ENCODE measurements at places on chromosomes 4 and X.

DNA sequence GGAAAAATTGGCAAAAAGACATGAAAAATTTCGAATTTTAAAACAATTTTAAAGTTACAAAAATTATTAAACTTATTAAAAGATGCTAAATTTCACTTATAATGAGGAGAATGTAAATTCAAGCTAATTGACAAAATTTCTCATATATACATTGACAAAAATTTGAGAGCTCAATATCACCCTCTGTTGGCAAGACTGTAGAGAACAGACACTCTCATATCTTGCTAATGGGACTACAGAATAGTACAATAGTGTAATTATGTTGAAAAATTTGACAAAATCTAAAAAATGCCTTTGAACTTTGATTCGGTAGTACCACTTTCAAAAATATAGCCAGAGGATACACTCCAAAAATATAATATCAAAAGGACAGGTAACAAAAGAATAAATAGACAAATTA lies 29.8 kb downstream of the DCAF8L2 start:
- no peak for DNase-seq

DNA sequence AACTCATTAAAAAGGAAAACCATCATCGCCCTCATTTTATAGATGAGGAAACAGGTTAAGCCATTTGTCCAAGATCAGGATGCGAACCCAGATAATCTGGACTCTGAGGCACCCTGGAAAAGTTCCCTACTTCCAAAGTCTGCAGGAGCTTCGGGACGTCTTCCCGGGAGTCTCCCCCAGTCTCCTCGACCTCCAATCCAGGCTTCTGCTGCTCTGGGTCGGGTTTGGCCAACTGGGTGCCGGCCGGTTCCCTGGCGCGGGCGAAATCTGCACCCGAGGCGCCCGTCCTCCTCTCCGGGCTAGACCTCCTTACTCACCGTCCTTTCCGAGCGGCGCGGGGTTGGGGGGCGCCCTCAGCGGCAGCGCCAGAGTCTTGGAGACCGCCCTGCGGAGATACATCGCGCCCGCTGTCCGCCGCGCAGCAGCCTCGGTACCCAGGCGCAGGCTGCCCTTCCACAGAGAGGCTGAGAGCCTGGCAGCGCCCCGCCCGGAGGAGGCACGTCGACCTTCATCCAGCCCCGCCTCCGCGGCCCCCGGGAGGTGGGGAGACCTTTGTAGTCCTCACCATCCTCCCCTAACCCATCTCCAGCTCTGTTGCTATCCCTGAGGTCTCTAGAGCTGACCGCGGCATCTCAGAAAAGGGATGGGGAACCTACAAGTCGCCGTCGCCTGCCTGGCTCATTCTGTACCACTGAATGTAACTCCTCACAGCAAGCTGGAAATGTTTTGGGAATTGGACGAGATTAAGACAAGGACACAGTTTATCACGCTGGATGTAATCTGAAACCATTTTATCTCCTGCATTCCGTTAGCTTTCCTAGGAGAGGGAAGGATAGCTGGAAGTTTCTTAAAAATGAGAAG lies at the start of gene MGARP:
TSS of gene MGARP (minus strand) at position 466 of the 861 bp plus-strand sequence. CDS start at position 399, 67 bp downstream.
- no peak for DNase-seq

GRCh38 chr4:41264212-41264611 lies 7.5 kb downstream of the UCHL1 start:
- no peak for DNase-seq

DNA sequence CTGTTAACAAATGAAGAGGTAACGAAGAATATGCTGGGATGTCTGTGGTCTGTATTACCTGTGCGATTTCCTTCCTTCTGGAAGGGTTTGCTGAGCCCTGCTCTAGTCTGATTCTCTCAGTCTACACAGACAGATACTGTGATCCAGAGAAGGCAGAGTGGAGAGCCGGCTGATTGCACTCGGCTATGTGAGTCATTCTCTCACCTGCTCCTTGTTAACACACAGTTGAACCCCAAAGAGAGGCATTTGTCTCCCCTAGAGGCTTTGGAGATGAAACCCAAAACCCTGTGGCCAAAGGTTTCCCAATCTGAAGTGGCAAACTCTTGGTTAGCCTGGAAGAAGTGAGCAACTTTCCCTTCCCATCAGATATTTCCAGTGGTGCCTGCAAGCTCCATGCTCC lies 78.1 kb upstream of the GPC4 start:
- DNase-seq = no peak

DNA sequence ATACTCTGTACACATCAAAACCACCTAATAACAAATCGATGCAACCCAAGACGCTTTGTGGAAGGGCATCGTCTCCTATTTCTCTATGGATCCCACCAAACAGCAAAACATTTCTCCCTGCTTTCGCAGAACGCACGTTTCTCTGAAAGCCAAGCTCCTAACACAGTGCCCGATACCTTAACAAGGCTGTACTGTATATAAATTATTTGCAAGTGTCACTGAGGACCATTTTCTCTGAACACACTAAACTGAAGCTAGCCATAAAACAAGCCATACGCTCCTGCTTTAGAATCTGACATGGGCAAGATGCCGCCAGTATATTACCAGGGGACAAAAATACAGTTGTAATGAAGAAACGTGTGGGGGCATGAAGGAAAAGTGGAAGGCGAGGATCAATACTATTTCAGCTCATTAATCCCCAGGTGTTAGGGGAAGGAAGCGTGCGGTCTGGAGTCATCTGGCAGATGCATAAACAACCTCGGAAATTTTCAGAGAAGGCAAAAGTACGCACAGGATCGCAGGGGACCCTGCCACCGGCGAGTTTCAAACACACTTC lies 703 bp downstream of the KCNIP4 start:
- no peak for DNase-seq

Measured in effector memory CD4-positive, alpha-beta T cell (primary cell).